Stimulated activated CD8-positive, alpha-beta memory T cell treated with anti-CD3 and anti-CD28 coated beads, Interleukin-7, amount 100 ng/mL, for 24 hours (primary cell): ENCODE measurements at places on chromosomes 13 and 19.

GRCh38 chr13:98722958-98723357 lies 29.5 kb downstream of the SLC15A1 start:
- DNase-seq = no peak

DNA sequence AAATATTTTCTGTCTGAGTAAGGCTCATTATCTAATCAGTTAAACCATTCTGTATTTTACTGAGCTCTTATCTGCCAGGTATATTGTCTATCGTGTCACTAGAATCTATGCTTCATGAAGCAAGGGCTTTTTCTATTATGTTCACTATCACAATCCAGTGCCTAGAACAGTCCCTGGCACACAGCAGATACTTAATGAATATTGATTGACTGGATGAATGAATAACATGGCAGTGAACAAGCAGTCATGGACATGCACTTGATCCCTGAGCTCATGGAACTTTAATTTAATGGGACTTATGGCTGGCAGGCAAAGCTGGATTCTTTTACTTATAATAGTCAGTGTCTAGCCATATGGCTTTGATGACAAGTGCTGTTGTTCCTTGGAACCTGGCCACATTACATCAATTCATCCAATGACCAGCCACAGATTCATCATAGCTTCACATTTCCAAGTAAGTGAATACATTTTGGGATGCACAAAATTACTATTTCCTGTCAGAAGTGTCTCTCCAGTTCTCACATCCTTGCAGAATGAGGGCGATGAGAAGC lies 214.8 kb downstream of the COG6 start:
- DNase-seq = no peak

DNA sequence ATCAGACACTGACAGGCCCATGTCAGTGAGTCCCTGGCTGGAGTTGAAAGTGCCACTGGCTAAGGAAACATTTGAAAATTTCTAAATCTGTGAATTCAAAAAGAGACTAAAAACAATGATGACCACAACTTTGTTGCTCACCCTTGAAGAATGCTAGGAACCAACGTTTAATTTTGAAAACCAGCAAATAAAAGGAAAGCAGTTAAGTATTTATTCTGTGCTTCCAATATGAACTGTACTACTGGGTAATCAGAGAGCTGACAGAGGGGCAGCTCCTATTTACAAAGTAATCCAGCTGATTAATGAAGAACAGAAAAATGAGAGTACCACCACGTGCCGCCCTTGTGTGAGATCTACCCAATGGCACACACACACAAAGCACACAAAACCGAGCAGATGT lies 44.7 kb upstream of the LATS2 start:
- no peak for DNase-seq

DNA sequence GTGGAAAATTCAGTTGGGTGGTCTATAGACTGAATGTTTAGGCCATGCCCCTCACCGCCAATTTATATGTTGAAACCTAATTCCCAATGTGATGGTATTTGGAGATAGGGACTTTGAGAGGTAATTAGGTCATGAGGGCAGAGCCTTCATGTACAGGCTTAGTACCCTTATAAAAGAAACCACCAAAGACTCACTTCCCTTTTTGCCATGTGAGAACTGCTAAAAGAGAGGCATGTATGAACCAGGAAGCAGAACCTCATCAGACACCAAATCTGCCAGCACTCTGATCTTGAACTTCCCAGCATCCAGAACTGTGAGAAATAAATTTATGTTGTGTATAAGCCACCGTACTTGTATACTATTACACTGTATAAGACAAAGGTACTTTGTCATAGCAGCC lies 40.6 kb downstream of the UQCRFS1 start:
- no peak for DNase-seq

DNA sequence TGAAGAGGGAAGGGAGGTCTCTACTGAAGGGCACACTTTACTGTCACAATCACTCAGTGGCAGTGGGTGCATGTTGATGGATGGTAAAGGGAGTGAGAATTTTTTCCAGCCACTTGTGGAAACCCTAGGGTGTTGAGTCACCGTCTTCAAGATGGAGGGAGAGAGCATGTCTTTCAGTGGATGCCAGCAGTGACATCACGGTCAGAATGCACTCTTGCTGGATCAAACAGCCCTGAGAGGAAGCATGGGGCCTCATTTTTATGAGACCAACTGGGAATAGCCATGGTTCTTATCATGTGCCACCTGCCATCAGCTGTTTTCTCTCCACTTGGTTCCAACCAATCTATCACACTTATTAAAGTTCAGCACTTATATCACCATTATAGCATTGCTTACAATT lies 182.5 kb downstream of the KCNRG start:
- DNase-seq = no peak

DNA sequence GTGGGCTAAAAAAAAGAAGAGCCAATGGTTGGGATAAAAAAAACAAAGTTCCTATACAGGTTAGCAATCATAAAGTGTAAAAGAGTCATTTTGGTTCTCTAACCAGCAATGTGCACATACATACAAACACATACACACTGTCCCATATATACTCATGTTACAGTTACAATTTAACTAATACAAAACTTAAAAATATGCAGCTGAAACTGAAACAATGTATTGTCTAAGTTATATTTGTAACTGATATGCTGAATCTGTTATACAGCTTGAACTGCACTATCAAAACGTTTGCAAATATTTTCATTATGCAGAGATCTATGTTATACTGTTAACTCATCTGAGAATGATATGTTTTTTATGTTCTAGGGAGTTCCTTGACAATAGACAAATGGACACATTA lies 173.7 kb downstream of the KLF12 start:
- no peak for DNase-seq

DNA sequence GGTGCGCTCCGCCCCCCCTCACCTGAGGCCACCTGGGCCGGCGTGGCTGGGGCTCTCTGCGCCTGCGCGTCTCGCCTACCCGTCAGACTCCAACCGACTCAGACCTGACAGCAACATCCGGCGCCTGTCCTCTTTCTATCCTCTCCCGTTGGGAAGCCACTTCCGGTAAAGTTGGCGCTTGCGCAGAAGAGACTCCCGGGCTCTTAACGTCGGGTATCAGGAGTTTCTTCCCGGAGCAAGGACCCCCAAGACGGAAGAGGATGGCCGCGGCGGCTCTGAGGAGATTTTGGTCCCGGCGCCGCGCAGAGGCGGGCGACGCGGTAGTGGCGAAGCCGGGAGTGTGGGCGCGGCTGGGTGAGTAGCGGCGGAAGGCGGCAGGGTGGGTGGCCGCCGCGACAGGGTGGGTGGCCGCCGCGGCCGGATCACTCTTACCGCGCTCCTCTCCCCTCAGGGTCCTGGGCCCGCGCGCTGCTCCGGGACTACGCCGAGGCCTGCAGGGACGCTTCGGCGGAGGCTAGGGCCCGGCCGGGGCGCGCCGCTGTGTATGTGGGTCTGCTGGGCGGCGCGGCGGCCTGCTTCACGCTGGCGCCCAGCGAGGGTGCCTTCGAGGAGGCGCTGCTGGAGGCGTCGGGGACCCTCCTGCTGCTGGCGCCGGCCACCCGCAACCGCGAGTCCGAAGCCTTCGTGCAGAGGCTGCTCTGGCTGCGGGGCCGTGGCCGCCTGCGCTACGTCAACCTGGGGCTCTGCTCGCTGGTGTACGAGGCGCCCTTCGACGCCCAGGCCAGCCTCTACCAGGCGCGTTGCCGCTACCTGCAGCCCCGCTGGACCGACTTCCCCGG lies at the start of the genes TIMM29 and YIPF2:
TIMM29 (plus strand) TSS at position 249 of the 839 bp plus-strand sequence; CDS start at position 261, 12 bp downstream.
YIPF2 (minus strand) TSS at position 77 of the 839 bp plus-strand sequence. CDS start 229 bp downstream, outside the sequence.
- DNase-seq = peak; percentile 92

DNA sequence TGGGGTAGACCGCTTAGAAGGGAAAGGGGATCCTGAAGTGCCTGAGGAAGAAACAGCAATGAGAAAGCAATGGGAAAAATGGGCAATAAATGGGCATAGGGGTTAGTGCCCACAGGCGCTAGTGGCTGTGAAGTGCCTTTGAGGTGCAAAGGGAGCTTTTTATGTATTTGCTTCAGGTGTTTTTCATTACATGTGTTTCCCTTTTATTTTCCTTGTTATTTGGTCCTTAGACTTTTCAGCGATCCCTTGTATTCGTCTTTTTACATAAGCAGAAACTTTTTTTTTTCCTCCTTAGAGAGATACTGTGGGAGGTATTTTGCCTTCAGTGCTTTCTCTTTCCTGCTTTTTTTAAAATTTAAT lies 19.6 kb downstream of the NFIX start:
- no peak for DNase-seq

DNA sequence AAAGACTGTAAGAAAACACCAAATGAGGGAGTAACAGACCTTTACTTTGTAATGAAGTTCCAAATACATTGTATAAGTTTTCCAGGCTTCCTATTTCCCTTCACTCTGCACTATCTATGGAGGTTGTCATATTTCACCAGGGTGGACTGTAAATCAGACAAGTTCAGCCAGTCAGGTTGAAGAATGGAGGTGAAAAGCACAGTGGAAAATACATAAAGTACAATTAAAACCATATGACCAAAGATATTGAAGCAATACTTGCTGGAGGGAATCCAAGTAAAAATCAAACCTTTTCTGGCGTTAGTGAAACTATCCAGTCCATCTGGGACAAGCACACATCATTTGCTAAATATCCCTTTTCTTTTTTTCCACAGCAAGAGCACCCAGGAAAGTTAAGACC lies 3.2 kb downstream of the LHFPL6 start:
- DNase-seq = no peak

DNA sequence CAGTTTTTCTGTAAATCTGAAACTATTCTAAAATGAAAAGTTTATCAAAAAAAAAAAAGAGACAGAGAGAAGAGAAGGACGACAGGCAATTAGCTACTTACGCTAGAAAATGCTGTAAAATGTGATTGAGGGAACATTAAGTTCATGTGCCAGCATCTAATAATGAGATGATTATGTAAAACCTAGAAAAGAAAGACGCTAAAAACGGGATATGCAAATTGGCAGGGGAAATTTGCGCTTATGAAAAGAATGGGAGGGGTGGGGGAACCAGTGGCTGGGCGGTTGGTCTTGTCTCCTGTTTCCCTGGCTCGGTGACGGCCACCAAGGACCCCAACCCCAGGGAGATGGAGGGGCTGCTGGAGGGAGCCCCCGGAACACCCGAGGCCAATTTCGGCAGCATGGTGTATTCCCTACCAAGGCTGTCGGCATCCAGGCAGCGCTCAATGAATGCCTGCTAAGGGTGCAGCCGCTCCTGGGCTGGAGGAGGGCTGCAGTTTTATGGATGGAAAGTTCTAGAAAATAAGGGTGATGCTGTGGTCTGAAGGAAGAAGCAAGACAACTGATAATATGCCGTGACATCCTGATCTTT lies 34.2 kb downstream of the GNG7 start:
- no peak for DNase-seq

DNA sequence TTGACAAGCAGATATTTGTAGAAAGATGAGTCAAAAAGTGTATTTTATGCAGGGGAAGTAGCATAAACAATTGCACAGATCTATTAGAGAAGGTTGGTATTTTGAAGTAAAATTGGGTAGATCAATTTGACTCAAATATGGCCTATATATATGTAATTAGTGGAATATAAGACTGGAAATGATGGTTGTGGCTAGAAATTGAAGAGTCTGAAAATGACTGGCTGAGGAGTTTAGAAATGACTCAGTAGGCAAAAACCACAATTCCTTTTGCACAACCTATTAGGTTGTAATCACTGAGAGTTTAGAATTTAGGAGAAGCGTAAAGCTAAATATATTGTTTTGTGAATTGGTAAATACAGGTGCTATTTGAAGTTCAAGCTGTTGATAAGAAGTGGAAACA lies 622.6 kb upstream of the PCDH20 start:
- DNase-seq = no peak

GRCh38 chr19:46926170-46927071 lies 65.6 kb downstream of the ARHGAP35 start:
- no peak for DNase-seq

GRCh38 chr13:23934520-23934919 lies 37.2 kb upstream of the C1QTNF9B start:
- DNase-seq = no peak

DNA sequence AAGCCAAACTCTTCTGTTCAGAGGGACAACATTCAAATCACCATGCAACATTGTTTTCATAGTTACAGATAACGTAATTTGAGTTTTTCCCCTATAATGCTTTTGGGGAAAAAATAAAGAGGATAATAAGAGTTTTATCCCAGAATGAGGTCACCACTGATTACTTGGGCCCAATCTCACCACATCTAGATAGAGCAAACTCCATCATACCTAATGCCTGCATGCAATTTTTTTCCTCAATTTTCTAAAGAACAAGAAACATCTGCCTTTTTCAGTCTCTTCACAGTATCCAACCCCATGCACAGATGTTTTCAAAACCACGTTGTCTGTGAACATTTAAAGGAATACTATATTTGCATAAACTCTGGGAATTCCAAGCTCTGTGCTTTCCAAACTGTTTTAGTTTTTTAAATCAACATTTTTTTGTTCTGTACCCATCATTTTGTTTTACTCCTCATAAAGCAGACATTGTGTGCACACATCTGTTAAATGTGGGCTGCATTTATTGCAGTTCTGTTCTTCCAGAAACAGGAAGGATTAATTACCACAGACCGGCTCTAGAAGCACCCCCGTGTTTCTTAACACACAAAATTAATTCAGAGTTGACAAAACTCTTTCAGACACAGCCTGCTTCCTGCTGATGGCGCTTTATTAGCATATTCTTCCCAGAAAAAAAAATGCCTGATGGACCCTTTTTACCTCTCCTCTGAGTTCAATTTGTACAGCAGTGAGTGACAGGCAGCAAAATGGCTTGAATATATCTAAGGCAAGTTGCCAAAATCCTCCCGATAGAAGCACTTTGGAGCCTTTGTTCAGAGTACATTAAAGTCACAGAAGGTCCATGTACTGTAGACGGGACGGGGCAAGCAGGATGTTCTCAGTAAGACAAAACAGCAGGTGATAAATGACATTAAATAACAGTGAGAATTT lies 1171.9 kb downstream of the EFNB2 start:
- no peak for DNase-seq

DNA sequence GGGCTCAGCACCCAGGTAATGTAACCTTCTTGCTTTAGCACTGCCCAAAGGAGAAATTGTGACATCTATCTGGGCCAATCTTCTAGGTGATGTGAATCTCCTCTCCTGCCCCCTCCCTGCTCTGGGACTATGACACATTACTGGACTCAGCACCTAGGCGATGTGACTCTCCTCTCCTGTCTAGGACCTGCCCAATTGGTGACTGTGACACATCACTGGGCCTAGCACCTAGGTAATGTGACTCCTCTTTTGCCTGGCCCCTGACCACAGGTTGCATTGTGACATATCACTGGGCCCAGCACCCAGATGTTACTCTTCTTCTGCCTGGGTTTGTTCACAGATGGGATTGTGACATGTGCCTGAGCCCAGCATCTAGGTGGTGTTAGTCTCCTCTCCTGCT lies 45.0 kb downstream of the ZNF85 start:
- no peak for DNase-seq

- peak; percentile 57 for DNase-seq
Measured at GRCh38 chr19:6801485-6802086, 29.1 kb downstream of the VAV1 start.

- DNase-seq = no peak
Measured at GRCh38 chr13:48979892-48980291, 4.2 kb downstream of the FNDC3A start.

- DNase-seq = no peak
Measured at GRCh38 chr13:113207890-113208420, 514 bp downstream of the PCID2 start.

GRCh38 chr13:113669755-113670341 lies 2.8 kb downstream of the GRK1 start:
- DNase-seq = no peak

GRCh38 chr13:91747186-91747585 lies 348.8 kb downstream of the GPC5 start:
- DNase-seq = no peak

GRCh38 chr13:46369506-46370277 lies 17.4 kb downstream of the RUBCNL start:
- DNase-seq = no peak

GRCh38 chr19:19948800-19949199 lies 48.1 kb downstream of the ZNF93 start:
- no peak for DNase-seq
